ENCODE measurements at places on chromosomes 2 and 18.

DNA sequence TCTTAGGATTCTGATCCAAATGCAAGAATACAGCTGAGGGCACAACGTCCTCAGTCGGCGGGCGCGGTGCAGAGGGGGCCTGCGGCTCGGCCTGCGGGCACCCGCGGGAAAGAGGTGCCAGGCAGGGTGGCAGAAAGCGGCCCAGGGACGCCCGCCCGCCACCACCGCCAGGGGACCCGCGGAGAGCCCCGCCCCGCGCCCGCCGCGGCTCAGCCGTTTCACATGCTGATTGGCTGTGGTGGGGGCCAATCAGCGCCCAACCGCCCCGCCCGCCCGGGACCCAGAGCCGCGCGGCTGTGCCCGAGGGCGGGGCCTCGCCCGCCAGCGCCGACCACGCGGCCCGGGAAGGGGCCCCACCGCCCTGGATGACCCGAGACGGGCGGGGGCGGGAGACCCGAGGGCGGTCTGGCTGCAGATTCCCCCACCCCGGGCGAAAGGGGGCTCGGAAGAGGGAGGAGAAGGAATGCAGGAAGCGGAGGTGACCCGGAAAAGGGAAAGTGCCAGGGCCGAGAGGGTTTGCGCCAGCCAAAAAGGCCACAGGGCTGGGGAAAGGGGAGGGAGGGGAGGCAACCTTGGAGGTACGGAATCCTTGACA lies 8.0 kb downstream of the IRS1 start:
- DNase-seq: peak; percentile 97

GRCh38 chr18:36352384-36352783 lies 54.9 kb downstream of the FHOD3 start:
- DNase-seq: peak; percentile 89

DNA sequence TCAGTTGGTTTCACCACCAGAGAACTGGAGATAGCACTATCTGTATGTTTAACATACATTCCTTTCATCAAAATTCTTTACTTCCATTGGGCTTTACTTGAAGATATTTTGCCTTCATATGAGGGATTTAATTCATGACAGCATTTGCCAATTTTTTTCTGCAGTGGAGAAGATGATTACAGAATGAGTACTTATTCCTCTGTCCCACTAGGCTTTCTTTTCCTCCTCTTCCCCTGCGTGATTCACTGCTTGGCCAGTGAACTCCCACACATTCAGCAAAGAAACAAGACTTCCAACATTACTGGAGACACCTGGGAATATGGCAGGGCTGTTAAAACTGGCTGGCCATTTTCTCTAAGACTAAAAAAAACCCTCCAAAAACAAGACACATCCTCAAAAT lies 425.8 kb upstream of the KCNH7 start:
- DNase-seq: peak; percentile 9

DNA sequence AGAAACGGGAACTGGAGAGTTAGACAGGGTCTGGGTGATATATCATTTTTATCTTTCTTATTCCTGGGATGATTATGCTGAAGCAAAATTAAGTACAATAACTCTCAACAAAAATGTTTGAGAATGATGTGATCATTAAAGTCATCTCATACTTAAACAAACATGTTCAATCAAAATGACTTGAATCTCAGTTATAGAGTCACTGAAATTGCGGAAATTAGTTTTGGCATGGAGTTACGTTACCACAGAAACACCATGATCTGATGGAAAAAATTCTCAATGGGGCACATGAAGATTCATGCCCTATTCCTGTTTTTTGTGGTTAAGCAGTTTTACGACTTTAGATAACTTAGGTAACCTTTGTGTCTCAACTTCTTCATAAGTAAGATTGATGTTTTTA lies 757.7 kb downstream of the EPHA4 start:
- no peak for DNase-seq

GRCh38 chr2:217680381-217680780 lies 322.4 kb downstream of the TNS1 start:
- DNase-seq: no peak

DNA sequence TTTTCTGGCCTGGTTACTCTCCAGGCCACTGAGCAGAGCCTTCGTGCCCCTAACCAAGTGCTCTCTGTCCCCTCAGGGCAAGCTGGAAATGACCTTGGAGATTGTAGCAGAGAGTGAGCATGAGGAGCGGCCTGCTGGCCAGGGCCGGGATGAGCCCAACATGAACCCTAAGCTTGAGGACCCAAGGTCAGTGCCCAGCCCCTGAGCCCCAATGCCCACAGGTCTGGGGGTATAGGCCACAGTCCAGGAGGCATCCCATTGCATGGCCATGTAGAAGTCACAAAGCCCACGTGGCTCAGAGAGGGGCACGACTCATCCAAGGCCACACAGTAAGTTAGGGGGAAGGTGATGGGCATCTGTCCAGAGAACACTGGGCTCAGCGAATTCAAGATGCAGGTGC lies 227.6 kb downstream of the DYSF start:
- no peak for DNase-seq

DNA sequence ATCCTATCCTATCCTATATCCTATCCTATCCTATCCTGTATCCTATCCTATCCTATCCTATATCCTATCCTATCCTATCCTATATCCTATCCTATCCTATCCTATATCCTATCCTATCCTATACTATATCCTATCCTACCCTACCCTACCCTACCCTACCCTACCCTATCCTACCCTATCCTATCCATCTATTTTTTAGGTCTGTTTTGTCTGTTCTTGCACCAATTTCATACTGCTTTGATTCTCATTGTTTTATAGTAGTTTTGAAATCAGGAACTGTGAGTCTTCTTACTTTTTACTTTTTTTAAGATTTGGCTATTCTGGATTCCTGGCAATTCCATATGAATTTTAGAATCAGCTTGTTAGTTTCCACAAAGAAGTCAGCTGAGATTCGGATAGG lies 118.5 kb downstream of the TGFA start:
- DNase-seq: no peak

DNA sequence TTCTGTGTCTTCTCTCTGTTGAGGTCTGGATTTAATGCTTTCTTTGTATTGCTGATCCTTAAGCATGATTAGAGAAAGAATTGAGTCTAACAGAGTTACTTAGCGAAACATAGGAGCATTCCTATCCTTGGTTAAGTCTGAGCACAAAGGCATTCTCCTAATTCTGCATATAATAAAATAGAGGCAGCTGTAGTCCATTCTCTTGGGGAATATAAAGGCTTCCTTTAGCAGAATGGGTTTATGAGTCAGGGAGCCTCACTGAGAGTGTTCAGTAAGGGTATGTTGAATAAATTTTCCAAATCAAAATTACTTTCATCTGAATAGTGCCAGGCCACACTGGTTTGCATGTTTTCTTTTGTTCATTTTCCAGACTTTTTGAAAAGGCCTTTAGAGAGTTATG lies 101.5 kb downstream of the GALNT1 start:
- no peak for DNase-seq

GRCh38 chr18:48098007-48098406 lies 167.5 kb upstream of the SMAD2 start:
- no peak for DNase-seq

- DNase-seq: peak; percentile 37
Observed at GRCh38 chr2:101296371-101296770, 12.1 kb downstream of the RNF149 start.

- DNase-seq: peak; percentile 73
Observed at GRCh38 chr2:173079973-173080860, 4.6 kb downstream of the MAP3K20 start.

DNA sequence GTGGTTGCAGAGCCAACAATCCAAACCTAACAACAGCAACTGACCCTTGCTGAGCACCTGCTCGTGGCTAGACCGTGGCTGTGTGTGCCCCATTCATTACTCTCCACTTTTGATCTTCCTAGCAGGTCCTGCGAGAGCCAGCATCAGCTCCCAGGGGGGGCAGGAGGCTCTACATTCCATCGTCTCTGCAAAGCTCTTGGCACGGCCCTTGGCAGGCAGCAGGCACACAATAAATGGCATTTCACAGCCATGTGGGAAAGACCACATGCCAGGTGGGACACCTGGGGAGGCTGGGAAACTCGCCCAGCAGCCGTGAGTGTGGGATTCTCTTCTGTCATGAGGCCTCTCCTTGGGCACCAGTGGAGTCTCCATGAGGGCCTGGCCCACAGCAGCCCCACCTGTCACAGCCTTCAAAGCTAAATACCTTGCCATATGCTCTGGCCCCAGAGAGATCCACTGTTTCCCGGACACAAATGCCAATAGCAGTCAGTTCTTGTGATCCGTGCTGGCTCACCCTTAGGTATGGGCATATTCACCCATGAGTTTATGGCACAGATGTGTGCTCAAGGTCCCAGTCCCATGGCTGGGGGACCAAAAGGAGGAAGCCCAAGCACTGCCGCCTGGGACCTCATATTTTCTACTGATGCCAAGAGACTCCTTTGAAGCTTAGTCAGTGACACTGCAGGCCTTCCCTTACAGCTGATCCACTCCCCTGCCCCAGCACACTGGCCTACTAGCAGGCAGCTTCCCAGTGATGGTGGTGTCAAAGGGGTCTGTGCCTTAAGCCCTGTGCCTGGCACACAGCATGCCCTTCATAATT lies 6.8 kb upstream of the TEX51 start:
- no peak for DNase-seq

- DNase-seq: no peak
Observed at GRCh38 chr2:220159738-220160137, 532.3 kb downstream of the SLC4A3 start.

DNA sequence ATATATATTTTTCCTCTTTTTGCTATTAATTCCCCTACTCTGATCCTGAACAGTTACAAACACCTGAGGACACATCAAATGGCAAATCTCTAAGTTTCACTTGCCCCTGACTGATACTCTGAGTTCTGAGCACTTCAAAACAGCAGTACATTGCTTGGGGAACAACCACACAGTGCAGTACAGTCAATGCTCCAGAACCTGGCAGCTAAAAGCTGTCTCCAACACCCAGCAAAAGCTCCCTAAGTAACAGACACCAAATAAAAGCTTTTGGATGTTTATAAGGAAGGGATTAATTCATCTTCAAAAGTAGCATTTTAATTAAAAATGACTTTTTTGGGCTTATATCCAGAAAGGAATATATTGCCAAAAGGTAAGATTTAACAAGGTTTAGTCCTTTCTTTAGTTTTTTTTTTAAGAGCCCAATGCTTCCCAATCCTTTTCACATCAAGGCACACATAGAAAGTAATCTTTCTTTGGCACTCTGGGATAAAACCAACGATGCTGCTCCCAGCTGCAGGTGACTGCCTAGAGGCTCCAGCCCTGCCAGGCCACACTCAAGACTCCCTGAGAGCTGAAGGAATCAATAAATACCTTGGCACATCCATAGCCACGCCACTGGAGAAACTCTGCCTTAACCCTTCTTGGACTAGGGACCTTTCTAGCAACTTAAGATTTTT lies 164.9 kb upstream of the ZFP36L2 start:
- no peak for DNase-seq

DNA sequence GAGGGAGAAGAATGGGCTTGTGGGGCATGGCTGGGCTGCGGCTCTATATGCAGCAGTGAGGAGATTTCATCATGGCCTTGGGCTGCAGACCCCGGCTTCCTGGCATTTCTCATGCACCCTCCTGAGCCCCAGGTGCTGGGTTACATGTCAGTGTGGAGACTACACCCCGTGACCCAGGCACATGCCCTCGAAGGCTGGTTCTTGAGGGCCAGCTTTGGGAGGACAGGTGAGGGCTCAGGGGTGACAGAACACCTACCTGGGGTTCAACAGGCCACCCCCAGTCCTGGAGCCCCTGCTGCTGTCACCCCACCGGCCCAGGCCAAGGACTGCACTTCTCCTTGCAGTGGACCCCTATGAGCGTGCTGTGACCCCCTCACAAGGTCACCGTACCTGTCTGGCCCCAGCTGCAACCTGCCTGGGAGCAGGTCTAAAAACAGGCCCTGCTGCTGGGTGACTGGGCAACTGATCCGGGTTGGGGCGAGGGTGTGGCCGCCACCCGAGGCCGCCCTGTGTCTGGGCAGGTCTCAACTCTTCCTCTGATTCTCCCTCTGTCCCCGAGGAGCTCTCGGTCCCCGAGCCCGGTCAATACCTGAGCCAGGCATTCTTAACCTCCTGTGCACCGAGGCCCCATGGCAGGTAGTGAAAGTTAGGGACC lies 94.8 kb upstream of the OTOS start:
- DNase-seq: no peak

DNA sequence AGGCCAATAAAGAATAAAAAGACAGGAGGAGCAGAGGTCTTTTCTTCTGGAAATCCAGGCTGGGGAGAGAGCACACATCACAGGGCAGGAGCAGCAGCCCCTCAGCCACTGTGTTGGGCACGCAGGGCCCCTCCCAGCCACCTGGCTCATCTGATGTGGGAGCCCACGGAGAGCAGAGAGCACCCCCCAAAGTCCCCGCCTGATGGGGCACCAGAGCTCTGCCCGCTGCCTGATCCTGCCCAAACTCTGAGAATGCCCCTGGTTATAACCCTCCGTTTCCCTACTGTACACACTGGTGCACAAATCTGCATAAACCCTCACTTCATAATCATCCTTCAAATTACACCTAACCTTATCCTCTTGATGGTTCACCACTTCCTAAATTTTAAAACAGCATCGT lies 111.3 kb downstream of the HDAC4 start:
- DNase-seq: no peak

GRCh38 chr18:51010218-51010617 lies 19.8 kb upstream of the SMAD4 start:
- DNase-seq: no peak

DNA sequence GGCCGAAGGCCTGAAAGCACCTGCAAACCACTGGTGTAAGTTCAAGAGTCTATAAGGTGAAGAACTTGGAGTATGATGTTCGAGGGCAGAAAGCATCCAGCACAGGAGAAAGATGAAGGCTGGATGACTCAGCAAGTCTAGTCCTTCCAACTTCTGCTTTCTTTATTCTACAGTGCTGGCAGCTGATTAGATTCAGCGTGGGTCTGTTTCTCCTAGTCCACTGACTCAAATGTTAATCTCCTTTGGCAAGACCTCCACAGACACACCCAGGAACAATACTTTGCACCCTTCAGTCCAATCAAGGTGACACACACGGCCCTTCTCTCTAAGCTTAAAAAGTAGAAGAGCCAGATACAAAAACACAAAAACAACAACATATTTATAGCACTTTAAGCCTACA lies 43.4 kb downstream of the NMS start:
- no peak for DNase-seq

DNA sequence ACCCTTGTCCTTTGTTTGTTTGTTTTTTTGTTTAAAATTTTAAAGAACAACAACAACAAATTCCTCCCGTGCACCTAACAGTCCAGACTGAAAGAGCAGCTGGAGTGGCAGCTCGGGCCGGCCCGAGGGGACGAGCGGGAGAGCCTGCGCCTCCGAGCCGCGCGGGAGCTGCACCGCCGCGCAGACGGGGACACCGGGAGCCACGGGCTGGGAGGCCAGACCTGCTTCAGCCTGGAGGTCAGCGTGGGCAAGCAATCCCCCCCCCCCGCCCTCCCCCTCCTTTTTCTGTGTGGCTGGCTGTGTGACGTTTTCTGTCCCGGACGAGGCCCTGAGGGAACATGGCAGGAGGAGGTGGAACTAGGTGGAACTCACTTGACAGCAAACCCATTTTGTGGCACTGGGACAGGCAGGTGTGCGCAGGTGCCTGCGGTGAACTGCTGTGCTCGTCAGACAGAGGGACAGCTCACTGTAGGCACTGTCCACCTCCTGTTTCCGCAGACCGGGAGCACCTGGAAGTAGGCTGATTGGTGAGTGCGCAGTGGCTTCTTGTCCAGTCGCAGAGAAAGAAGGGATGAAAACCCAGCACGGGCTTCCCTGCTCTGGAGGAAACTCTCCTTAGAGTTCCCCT lies 80.6 kb downstream of the MTCL1 start:
- no peak for DNase-seq

GRCh38 chr2:32683520-32684086 lies 55.8 kb downstream of the TTC27 start:
- no peak for DNase-seq

Measured in AG08395 (cell line).